ENCODE measurements at places on chromosomes 2 and 18.

DNA sequence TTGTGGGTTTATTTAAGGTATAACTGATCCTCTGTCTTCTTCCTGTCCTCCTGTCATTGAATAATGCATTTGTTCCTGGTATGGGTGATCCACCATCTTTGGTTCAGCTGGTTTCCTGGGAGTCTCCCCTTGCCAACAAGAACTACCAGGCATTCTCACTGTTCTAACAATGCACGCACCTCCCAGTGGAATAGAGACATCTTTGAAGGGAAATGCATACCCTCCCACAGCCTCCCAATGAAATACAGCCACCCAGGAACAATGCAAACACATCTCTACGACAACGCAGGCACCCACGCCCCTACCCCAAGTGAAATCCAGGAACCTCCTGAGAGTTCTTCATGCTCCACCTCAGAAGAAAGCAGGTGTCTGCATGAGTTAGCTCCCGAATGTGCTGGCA is 318.0 kb downstream of the SOX11 start:
- no peak for DNase-seq

- DNase-seq = peak; percentile 70
Measured at GRCh38 chr2:224401641-224402342, at the start of gene FAM124B. TSS of gene FAM124B (minus strand) at chr2:224402107. CDS start at chr2:224401768, 339 bp downstream.

- no peak for DNase-seq
Measured at GRCh38 chr18:30358555-30358954, 684.0 kb downstream of the DSC3 start.

DNA sequence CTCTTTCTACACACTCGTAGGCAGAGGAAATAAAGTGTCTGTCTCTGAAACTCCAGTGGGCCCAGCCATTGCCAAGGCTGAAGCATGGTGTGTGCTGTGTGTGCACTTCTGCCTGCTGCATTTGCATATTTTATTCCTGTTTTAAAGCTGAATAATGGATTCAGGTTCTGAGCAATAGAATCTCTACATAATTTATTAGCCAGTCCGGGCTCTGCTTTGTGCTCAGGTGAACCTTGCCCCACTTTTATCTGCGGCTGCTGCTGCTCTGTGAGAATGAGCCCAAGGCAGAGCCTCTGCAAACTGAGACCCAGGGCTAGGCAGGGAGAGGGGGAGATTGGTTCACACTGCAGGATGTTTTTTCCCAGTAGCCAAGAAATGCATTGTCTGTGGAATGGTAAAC is 64.6 kb upstream of the SH3BP4 start:
- DNase-seq = no peak

DNA sequence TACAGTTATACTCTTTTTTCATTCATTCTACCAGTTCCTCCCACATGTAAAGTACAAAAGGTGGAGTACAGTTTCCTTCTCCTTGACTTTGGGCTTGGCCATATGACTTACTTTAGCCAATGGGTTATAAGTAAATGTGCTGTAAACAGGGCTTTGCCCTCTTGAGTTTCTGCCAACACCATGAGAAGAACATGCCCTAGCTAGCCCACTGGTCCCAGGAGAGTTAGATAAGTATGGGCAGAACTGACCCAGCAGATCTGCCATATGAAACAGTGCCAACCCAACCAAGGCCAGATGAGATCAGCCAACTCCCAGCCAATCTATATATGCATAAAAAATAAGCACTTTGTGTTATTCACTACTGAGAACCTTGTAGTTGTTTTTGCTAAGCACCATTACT is 25.5 kb downstream of the ZC3H8 start:
- no peak for DNase-seq

All from brain microvascular endothelial cell (primary cell).